ENCODE measurements at places on chromosomes 2 and 18. TPM values are rescaled to one million over a fixed set of nuclear protein-coding genes. Genes with fewer than 3 reads are reported as not detected.

AGAP1 gene
- total RNA-seq: 15.4 TPM

CABYR gene
- 9.5 TPM for total RNA-seq

APLF gene
- total RNA-seq: 1.2 TPM

DNAJC5G gene
- not detected for total RNA-seq

APCDD1 gene
- not detected for total RNA-seq

LGALSL gene
- total RNA-seq: 3.9 TPM

CHST9 gene
- not detected for total RNA-seq

ACADL gene
- total RNA-seq: not detected

C18orf54 gene
- 10.2 TPM for total RNA-seq

MOGAT1 gene
- total RNA-seq: not detected

TLK1 gene
- 11.5 TPM for total RNA-seq

POTEF gene
- total RNA-seq: not detected

ST8SIA3 gene
- total RNA-seq: not detected

SDC1 gene
- 117 TPM for total RNA-seq

ASNSD1 gene
- total RNA-seq: 58.3 TPM

ABCB11 gene
- total RNA-seq: not detected

ANKRD62 gene
- total RNA-seq: not detected

EMILIN1 gene
- total RNA-seq: 170 TPM

NDC80 gene
- total RNA-seq: 69.6 TPM

KATNAL2 gene
- total RNA-seq: 0.18 TPM

RNF144A gene
- total RNA-seq: 7.3 TPM

CAPN14 gene
- not detected for total RNA-seq

SPATA3 gene
- not detected for total RNA-seq

SCN3A gene
- total RNA-seq: 0.19 TPM

PRKAG3 gene
- not detected for total RNA-seq

MC5R gene
- not detected for total RNA-seq

COLEC12 gene
- 58.8 TPM for total RNA-seq

BMP10 gene
- total RNA-seq: not detected

OR6B2 gene
- total RNA-seq: not detected

LIPT1 gene
- 2.9 TPM for total RNA-seq

LONRF2 gene
- 0.81 TPM for total RNA-seq

MAP3K19 gene
- not detected for total RNA-seq

FHOD3 gene
- total RNA-seq: 0.53 TPM

PROC gene
- not detected for total RNA-seq

HRH4 gene
- not detected for total RNA-seq

CHST10 gene
- 18.6 TPM for total RNA-seq

ATOH8 gene
- 16.4 TPM for total RNA-seq

TMEM247 gene
- total RNA-seq: not detected

CPLX4 gene
- total RNA-seq: not detected

FNDC4 gene
- total RNA-seq: 2.2 TPM

CAMKMT gene
- total RNA-seq: 11.6 TPM

IMMT gene
- total RNA-seq: 54.9 TPM
